ENCODE measurements at places on chromosomes 2 and 18.
A peak's percentile ranks its signal among the peaks of the same experiment; 100 is the strongest.

GRCh38 chr2:55239656-55240222 lies 7.3 kb downstream of the RPS27A start:
- DNase-seq, result no peak

- no peak for DNase-seq
These were observed 17.8 kb upstream of the PMAIP1 start for GRCh38 chr18:59881728-59882656.

- DNase-seq, result no peak
These were observed 79.6 kb upstream of the RAPGEF4 start for GRCh38 chr2:172655838-172656573.

GRCh38 chr2:17605696-17606095 lies 65.2 kb downstream of the VSNL1 start:
- no peak for DNase-seq

- DNase-seq, result peak; percentile 76
These were observed 9.7 kb downstream of the OXER1 start for GRCh38 chr2:42754021-42754775.

- DNase-seq, result peak; percentile 89
These were observed 28.3 kb downstream of the WNT10A start for GRCh38 chr2:218908721-218909619.

DNA sequence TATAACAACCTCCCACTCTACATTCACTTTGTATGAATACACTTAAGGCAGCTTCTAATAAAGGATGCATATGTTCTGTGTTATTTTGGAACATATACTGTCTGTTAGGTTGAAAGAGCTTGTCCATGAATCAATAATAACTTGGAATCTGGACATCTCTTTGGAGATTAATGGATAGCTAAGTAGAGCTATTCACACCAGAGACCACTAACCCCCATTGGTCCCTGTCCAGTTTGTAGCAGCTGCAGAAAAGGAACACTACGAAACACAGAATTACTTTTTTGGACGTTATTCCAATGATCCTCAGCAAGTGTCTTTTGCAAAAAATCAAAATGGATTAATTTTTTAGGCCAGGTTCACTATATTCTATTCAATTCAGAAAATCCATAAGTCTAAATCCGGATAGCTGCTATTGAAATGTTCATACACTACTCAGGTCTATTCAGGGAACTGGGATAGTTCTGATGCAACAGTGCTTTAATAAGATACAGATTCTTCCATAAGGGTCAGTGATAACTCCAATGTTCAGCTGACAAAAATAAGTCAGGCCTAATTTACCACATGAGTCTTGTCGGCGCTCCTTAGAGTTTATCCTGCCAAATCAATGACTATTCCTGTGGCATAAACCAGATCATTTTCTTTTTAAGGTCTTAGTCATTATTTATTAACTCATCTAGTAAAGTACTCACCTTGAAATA lies 44.2 kb downstream of the NRXN1 start:
- DNase-seq, result no peak

GRCh38 chr18:62755946-62756345 lies 40.6 kb downstream of the PHLPP1 start:
- no peak for DNase-seq

DNA sequence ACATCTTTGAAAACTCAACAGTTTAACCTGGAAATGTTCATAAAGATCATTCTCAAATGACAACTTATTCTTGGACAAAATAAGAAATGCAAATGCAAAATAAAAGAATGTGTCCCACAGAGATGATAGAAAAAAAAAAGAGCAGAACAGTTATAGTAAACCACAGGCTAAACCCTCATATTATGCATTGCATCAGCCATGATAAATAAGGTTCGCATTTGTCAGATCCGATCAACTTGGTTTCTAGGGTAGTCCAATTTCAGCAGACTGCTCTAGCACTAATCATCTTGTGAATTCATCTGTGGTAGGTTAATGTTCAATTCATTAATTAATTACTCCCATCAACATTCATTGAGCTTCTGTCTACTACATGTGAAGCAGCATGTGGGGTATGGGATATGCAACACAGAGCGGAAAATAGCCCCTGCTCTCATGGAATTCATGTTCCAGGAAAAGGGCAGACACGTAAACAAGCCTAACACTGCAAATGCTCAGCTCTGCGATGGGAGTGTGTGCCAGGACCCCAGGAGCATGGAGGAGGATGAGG lies 316.2 kb upstream of the REV1 start:
- no peak for DNase-seq

GRCh38 chr2:66866331-66867062 lies 431.6 kb downstream of the MEIS1 start:
- no peak for DNase-seq

DNA sequence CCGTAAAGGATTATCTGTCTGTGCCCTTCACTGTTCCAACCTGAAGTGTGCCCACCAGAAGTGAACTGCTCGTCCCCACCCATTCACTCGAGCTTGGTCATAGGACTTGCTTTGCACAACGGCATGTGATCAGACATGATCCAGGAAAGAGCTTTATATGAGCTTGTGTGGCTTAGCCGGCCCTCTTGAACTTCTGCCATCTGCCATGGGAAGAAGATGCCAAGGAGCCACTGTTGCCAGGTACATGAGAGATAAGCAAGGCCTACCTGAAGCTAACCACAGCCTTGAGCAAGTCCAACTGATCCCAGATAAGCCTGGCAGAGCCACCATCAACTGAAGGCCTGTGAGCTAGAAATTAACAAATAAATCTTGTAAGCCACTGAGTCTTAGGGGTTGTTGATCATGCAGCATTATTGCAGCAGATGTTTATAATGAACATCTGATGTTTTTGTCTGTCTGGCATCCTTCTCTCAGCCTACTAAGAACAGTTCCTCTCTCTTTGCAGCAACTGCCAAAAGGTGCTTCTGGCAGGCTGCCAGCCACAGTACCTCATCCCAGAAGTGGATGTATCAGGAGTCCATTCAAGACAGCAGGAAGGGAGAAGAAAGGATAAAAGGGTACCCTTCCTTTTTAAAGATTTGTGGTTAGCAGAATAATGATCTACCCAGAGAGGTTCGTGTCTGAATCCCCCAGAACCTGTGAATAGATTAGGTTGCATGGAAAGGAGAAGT lies 16.8 kb downstream of the DBI start:
- no peak for DNase-seq

GRCh38 chr2:48229063-48229462 lies 300.9 kb upstream of the STON1 start:
- no peak for DNase-seq

- no peak for DNase-seq
These were observed 26.7 kb downstream of the TANC1 start for GRCh38 chr2:158994920-158995676.

DNA sequence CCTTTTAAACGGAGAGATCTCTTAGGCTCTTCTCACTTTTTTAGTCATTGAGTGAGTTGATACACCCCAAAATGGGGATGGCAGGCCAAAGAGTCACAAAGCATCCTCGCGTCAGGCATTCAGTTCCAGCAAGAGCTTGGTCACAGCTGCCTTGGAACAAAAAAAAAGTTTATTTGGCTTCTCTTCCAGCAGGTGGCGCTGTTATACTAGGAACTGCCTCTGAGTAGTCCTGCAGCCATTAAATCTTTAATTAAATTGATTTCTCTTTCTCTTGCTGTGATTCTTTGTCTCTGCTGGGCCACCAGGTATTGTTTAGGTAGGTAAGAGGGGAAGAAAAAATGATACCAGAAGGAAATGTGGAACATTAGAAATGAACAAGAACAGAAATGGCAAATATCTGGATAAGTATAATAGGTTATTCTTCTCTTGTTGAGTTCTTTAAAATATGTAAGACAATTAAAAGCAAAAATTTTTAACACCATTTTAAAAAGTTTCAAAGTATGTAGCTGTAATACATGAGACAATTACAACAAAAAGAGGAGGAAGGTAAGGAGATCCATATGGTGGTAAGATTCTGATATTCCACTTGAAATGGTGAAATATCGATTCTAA lies 175.1 kb downstream of the GALNT1 start:
- no peak for DNase-seq

DNA sequence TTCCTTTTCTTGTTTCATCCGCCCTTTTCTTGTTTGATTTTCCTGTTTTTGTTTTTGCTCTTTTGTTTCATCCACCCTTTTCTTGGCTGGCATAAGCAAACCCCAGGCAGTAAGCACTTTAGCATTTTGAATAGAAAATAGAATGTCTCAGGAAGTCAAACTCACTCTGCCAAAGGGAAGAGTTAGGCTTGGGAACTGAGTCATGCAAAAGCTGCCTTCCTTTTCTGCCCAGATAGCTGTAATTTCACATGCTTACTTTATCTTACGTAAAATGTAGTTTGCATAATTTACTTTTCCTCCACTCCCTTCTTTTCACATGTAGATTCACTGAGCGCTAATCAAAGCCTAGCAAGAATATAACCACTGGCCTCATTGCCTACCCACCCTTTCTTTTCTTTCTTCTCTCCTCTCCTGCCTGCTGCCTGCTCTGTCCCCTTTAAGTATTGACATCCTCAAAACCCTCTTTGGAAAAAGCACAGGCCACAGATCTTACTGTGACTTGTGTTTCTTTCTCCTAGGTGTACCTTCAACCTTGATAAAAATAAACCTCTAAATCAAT lies 48.4 kb downstream of the CNGA3 start:
- DNase-seq, result no peak

GRCh38 chr2:151204756-151205155 lies 56.9 kb downstream of the RBM43 start:
- no peak for DNase-seq

- DNase-seq, result no peak
These were observed 36.0 kb downstream of the GCA start for GRCh38 chr2:162379719-162380580.

- DNase-seq, result no peak
These were observed 588.4 kb downstream of the SLC4A3 start for GRCh38 chr2:220215785-220216184.

DNA sequence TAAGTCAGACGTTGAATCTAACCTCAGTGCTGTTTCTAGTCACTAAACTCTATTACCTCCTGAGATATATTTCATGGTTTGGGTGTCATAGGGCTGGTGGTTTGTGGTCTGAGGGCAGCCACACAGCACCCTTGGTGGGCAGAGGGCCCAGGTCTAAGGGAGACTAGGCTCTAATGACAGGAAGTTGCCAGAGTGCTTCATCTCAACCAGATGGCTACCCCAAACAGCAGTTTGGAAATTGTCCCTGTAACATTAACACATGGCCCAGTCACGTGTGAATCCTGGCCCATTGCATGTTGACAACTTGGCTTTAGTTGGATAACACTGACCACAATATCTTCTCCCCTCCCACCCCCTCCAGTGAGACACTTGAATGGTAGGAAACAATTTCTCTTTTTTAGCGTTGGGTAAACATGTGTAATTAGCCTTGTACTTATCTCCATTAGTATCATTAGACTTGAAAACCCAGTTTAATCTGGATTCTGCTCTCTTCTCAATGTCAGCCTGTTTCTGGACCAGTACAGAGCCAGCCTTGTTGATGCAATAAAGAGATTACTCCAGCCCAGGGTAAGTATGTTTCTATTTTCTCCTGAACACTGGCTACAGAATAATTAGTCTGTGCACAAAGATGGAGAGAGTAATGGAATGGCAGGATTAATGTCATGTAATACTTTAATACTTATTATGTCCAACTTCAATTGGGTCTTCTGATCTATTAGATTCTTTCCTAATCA lies 187.8 kb upstream of the SIX3 start:
- DNase-seq, result peak; percentile 64

GRCh38 chr2:65991381-65992197 lies 443.3 kb upstream of the MEIS1 start:
- no peak for DNase-seq

- DNase-seq, result no peak
These were observed 1.3 kb downstream of the YWHAQ start for GRCh38 chr2:9629222-9630116.

GRCh38 chr2:60306267-60306861 lies 247.1 kb downstream of the BCL11A start:
- DNase-seq, result no peak

GRCh38 chr2:64612575-64613195 lies 41.0 kb downstream of the SERTAD2 start:
- DNase-seq, result no peak

GRCh38 chr2:113173542-113174375 lies at the start of gene PSD4:
Gene PSD4, plus strand, starts transcription at chr2:113173971. Its CDS starts 8,486 bp downstream, at chr2:113182457.
- peak; percentile 67 for DNase-seq

DNA sequence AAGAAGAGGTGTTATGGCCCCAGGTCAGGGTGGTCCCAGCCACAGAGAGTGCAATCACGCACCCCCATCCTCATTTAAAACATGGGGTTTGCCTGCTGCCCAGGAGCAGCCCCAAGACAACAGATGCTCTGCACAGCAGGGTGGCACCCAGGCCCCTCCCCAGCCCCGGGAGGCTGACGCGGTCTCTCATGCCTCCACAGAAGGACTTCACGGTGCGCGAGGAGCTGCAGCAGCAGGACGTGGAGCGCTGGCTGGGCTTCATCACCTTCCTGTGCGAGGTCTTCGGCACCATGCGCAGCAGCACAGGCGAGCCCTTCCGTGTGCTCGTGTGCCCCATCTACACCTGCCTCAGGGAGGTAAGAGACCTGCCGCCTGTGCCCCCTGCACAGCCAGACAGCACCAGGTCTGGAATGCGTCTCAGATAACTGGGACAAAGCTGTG lies 133.7 kb downstream of the SMAD7 start:
- no peak for DNase-seq

- DNase-seq, result no peak
These were observed 136.8 kb downstream of the CAPN13 start for GRCh38 chr2:30670453-30670852.

DNA sequence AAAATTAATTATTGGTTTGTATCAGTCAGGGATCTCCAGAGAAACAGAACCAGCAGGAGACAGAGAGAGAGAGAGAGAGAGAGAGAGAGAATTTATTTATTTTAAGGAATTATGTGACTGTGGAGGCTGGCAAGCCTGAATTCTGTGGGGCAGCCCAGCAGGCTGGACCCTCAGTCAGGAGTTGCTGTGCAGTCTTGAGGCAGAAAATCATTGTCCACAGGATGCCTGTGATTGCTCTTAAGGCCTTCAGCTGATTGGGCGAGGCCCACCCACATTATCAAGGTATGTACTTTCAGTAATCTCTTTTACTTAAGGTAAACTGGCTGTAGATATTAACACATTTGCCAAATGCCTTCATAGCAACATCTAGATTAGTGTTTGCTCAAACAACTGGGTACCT lies 155.3 kb downstream of the SEPTIN10 start:
- DNase-seq, result no peak

DNA sequence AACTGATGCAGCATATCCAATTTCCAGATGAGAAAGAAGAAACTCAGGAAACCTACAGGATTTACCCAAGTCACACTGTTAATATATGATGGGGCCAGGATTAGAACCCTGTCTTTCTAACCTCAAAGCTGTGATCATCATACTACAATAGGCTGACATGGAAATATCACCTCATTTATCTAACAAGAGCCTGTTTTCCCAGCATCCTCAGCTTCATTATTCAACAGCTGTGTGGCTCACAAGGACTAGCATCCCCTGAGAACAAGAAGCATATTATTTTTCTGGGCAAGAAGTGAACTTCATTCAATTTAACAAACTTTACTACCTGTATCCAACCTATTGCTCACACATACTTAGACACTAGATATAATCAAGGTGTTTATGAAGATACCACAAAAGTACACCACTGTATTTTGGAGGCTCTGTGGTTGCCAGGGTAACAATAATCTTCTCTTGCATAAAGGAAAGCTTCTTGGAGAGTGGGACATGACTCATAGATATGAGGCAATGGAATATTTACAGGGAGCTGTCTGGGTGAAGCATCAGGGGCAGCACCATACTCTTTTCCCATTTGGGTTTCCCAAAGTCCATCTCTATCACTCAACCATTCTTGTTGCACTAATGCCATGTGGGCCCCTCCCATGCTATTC lies 218.2 kb downstream of the RAD51AP2 start:
- DNase-seq, result no peak
